Nephron progenitor cell (in vitro differentiated cells): ENCODE measurements at places on chromosomes 6 and 20.

DNA sequence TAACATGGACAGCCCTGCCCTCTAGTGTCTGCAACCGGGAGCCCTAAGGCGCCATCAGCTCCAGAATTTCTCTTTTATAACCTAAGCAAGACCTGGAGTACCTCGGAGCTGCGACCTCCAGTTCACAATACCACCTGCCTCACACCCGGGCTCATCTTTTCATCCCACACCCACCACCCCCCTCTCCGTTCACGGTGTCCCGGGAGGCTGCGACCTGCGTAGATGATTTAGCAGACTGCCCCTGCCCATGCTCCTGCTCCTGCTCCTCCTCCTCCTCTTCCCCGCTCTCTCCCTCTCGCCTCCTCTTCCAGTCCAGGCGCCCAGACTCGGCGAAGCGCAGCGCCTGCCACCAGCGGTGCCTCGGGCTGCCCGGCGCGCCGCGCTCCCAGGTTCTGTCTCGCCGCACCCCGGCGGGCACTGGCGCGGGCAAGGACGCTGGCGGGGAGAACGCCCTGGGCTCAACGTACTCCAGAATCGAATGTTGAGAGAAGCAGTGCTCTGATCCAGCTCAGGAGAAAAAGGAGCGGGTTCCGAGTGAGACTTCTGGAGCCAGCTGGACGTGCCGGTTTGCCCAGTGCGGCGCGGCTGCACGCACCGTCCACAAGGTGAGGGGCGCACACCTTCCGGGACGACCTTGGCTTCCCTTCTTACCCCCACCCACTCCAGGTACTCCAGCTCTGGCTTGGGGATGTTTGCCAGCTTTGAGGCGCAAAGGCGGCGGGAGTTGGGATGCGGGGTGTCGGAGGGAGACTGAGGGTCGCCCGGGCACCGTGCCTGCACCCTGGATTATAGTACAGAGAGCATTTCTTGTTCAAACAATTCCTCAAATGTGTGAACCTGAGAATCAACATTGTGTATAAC, at the start of gene HTR1E:
Gene HTR1E (plus strand): TSS at position 310 of the 861 bp plus-strand sequence. CDS start 77,807 bp downstream, outside the sequence.
- peaks cover 77% of the 10 kb centered on the region for H3K27me3 ChIP-seq
- H3K36me3 ChIP-seq = no peaks in the 10 kb centered on the region
- no peak within 1 kb of the TSS for H3K27ac ChIP-seq
- peak within 1 kb of the TSS; percentile 85 for H3K4me3 ChIP-seq
- DNase-seq = peak; percentile 76

- peaks cover 5% of the 10 kb centered on the region for H3K27me3 ChIP-seq
- no peak for DNase-seq
- H3K4me1 ChIP-seq = peaks cover 16% of the 10 kb centered on the region
- no peaks in the 10 kb centered on the region for H3K36me3 ChIP-seq
- H3K27ac ChIP-seq = no peak overlapping the region
Measured at GRCh38 chr20:56762829-56763228, 133.7 kb downstream of the TFAP2C start.

- no peaks in the 10 kb centered on the region for H3K36me3 ChIP-seq
- no peak overlapping the region for H3K27ac ChIP-seq
- no peaks in the 10 kb centered on the region for H3K4me1 ChIP-seq
- H3K4me3 ChIP-seq = no peak overlapping the region
- DNase-seq = no peak
- no peaks in the 10 kb centered on the region for H3K27me3 ChIP-seq
Measured at GRCh38 chr6:135658916-135659315, 161.4 kb upstream of the AHI1 start.

DNA sequence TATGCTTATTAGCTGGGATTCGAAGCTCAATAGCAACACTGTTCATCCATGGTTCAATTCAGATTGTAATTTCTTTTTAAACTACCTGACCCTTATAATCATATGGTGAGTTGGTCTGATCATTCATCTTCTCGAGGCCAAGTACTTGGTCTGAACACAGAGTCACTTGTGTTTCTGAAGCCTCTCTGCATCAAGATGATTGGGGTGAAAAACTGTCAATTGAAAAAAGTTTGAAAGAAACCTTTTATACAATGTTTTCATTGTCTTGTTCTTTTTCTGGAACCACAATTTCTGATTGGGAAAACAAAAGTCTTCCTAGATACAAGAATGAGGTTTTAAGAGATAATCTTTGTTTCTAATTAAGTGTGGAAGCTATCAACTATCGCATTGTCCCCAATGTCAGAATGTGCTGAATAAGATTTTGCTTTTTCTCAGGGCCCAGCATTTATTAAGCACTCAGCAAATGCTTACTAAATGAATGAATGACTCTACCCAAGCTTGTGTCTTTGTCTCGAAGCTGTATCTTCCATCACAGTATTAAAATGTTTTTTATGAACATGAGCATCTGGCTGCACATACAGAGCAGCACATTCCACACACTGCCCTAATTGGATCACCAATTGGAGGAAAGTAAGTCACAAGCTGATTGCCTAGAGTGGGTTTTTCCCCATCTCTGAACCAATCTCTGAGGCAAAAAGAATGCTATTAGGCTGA, 45.0 kb upstream of the MOXD1 start:
- H3K4me3 ChIP-seq = no peak overlapping the region
- no peak for DNase-seq
- peak overlapping the region; percentile 68 for H3K27ac ChIP-seq
- H3K36me3 ChIP-seq = peaks cover 36% of the 10 kb centered on the region
- H3K4me1 ChIP-seq = no peaks in the 10 kb centered on the region
- H3K27me3 ChIP-seq = no peaks in the 10 kb centered on the region

DNA sequence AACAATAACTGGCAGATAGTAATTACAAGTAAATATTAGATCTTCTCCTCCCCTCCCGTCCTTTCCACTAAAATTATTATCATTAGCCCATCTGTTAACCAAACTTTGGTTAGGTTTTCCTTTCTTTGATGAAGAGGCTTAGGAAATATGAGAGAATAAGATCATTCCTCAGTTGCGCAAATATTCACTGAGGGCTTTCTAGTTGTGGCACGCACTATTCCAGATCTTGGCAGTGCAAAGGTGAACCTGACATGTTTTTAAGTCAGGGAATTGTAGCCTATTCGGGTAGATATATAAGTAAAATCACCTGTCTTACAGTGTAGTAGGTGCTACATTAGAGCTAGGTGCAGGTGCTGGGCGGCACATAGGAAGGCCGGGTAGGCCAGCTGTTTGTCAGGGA, 31.1 kb downstream of the RNF217 start:
- peak overlapping the region; percentile 6 for H3K4me3 ChIP-seq
- H3K27ac ChIP-seq = peak overlapping the region; percentile 87
- H3K4me1 ChIP-seq = peaks cover 53% of the 10 kb centered on the region
- H3K27me3 ChIP-seq = peaks cover 2% of the 10 kb centered on the region
- peaks cover 44% of the 10 kb centered on the region for H3K36me3 ChIP-seq

DNA sequence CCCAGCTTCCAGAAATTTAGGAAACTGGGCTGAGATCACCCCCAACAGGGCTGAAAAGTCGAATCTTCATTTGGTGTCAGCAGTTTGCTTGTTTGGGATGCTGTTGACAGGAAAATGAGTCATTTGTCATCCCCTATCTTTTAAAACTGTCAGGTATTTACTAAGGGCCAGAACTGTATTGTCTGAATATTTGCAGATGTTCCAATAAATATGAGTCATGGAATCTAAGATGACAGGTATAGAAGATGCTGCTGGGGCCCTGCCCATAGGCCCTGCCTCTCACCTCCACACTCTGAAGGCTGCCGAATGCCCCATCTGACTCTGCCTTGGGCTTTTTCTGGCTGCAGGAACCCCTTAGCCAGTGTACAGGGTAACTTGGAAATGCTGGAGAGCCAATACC, 3.9 kb downstream of the ETV7 start:
- no peaks in the 10 kb centered on the region for H3K36me3 ChIP-seq
- H3K4me3 ChIP-seq = no peak overlapping the region

GRCh38 chr6:53830366-53830765, 35.6 kb downstream of the LRRC1 start:
- no peaks in the 10 kb centered on the region for H3K27me3 ChIP-seq
- H3K4me3 ChIP-seq = no peak overlapping the region
- no peaks in the 10 kb centered on the region for H3K4me1 ChIP-seq

DNA sequence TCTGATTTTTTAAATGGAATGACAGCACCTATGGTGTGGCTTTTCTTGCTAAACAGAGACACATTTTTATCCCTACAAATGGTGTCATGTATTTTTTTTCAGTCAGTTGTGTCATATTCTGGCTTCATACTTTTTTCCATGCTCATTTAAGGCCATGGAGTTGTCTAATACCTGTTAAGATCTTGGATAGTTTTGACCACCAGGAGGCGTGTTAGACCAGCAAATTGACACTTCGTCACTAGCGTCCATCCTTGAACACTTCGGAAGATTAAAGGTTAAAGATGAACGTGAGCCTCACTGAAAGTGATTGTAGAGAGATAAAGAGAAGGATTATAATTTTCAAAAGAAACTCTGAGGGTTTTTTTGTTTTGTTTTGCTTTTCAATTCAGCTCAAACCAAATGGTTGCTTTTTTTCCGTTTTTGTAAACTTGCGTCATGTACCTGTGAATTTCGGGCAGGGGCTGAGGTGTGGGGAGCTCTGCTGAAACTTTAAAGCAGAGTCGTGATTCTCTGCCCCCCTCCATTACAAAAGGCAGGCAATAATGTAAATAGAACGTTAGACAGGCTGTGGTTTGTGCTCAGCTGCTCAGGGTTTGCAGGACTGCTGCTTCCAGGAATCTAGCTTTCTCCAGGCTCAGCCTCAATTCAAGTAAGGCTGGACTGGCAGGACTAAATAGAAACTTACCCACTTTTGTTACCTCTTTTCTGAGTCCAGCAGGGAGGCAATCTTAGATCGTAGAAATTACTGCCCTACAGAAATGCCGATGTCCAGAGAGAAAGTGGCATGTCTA, 245.1 kb downstream of the FOXA2 start:
- H3K27ac ChIP-seq = no peak overlapping the region
- H3K4me3 ChIP-seq = no peak overlapping the region
- peak; percentile 66 for DNase-seq
- peaks cover 7% of the 10 kb centered on the region for H3K4me1 ChIP-seq
- no peaks in the 10 kb centered on the region for H3K36me3 ChIP-seq

DNA sequence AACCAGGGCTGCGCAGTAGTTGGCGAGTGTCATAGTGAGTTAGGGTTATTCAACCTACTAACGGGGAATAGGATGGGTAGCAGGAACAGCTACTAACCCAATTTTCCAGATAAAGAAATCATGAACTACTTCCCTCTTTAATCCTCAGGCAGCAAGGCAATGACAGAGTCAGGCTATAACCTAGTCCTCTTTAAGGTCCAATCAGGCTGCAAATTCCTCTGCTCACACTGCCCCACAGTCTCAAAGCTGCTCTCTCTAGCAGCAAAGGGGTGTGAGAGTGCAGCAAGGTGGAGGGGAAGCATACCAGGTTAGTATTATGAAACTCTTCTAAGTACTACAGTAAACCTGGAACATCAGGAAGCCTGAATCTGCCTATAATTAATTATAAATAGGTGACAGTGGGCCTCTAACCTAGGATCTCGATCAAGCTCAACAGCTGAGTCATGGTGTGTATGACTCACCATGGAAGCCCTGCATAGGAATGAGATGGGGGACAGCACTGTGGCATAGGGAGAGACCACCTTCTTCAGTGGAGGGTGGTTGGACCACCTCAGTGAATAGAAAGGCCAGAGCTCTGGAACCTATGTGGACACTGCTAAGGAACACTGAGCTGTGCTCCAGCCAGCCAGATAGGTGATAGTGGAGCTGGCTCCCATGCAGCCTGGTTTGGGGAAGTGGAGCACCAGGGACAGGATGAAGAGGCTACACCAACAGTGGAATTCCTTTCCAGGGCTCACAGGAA, 7.9 kb downstream of the PEX6 start:
- H3K4me1 ChIP-seq = no peaks in the 10 kb centered on the region
- H3K27me3 ChIP-seq = peaks cover 4% of the 10 kb centered on the region
- H3K27ac ChIP-seq = peak overlapping the region; percentile 21
- peaks cover 25% of the 10 kb centered on the region for H3K36me3 ChIP-seq
- H3K4me3 ChIP-seq = no peak overlapping the region
- no peak for DNase-seq

GRCh38 chr20:47263080-47263464, 93.4 kb downstream of the ZMYND8 start:
- no peak for DNase-seq
- peaks cover 40% of the 10 kb centered on the region for H3K4me1 ChIP-seq
- peaks cover 80% of the 10 kb centered on the region for H3K36me3 ChIP-seq
- H3K4me3 ChIP-seq = no peak overlapping the region
- peaks cover 2% of the 10 kb centered on the region for H3K27me3 ChIP-seq
- peak overlapping the region; percentile 72 for H3K27ac ChIP-seq

DNA sequence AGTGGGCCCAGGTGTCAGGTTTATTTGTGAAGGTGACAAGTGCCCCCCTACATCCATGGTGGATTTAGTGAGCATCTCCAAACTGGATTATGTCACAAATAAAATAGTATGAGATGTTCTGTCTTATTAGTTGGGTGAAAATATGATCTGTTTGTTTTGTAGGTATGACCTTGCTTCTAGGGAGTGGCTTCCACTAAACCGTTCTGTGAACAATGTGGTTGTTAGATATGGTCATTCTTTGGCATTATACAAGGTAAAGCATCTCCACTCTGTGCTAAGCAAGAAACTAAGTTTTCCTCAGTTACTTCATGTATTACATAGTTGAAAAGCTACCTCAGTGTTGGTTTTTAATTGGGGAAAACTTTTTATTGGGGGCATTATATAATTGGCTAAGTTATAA, 88.4 kb downstream of the ATRN start:
- no peak for DNase-seq
- H3K27ac ChIP-seq = no peak overlapping the region
- no peaks in the 10 kb centered on the region for H3K4me1 ChIP-seq
- H3K27me3 ChIP-seq = no peaks in the 10 kb centered on the region

GRCh38 chr6:150740453-150740852, 125.0 kb upstream of the MTHFD1L start:
- no peak overlapping the region for H3K27ac ChIP-seq

GRCh38 chr6:166420351-166420750, 37.6 kb upstream of the MPC1 start:
- H3K4me1 ChIP-seq = peaks cover 8% of the 10 kb centered on the region
- no peak overlapping the region for H3K27ac ChIP-seq
- peaks cover 14% of the 10 kb centered on the region for H3K27me3 ChIP-seq
- peaks cover 21% of the 10 kb centered on the region for H3K36me3 ChIP-seq
- DNase-seq = no peak

- no peak for DNase-seq
- no peak overlapping the region for H3K27ac ChIP-seq
- no peak overlapping the region for H3K4me3 ChIP-seq
- peaks cover 59% of the 10 kb centered on the region for H3K27me3 ChIP-seq
Measured at GRCh38 chr6:150596439-150596838, 3.2 kb upstream of the PLEKHG1 start.

DNA sequence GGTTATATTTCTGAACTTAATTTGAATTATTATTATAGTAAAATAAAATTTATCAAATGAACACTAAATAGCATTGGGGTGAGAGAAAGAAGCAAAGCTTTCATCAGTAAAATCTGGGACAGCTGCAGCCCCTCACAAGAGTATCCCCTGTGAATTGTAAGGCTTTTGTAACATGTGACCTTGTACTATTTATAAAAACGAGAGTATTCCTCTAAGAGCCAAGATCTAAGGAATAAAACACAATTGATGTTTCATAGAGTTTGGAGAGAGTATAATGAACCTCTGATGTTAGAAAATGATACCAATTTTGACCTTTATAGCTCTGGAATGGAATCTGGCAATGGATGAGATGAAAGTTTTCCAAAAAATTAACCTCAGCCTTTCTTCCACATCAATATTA, 617.2 kb upstream of the ID4 start:
- no peak overlapping the region for H3K27ac ChIP-seq
- DNase-seq = no peak
- no peaks in the 10 kb centered on the region for H3K36me3 ChIP-seq
- no peak overlapping the region for H3K4me3 ChIP-seq
- no peaks in the 10 kb centered on the region for H3K4me1 ChIP-seq
- peaks cover 5% of the 10 kb centered on the region for H3K27me3 ChIP-seq
